CD4-positive, alpha-beta memory T cell (primary cell): ENCODE measurements at places on chromosomes 7 and 10. TPM values are rescaled to one million over a fixed set of nuclear protein-coding genes. Genes with fewer than 3 reads are reported as not detected.

Gene CCSER2
- polyA plus RNA-seq: 93.3 TPM

Gene DIP2C
- 1.1 TPM for polyA plus RNA-seq

Gene GNAT3
- polyA plus RNA-seq: not detected

DNA sequence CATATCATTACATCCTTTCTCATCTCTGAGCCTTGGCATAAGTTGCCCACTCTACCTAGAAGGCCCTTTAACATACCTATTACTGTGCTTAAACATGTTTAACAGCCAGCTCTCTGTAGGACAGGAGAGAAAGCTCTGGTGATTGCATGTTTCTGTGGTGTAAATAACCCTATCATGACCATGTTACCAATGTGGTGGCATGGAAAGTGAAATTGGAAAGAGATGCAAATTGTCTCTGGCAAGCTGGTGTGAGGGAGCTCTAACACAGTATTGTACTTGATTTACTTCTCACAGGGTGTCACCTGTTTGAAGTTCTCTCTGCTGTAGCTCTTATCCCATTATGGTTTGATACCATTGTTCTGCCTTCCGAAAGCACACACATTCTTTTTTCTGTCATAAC is 231.8 kb upstream of the DKK1 start:
- H3K4me3 ChIP-seq: no peak overlapping the region
- no peaks in the 10 kb centered on the region for H3K27me3 ChIP-seq
- no peak for DNase-seq
- H3K4me1 ChIP-seq: no peaks in the 10 kb centered on the region
- H3K36me3 ChIP-seq: no peaks in the 10 kb centered on the region
- no peak overlapping the region for H3K27ac ChIP-seq

- no peaks in the 10 kb centered on the region for H3K27me3 ChIP-seq
- no peak overlapping the region for H3K4me3 ChIP-seq
- H3K4me1 ChIP-seq: no peaks in the 10 kb centered on the region
Measured at GRCh38 chr10:58781873-58782488, 269.3 kb downstream of the BICC1 start.

DNA sequence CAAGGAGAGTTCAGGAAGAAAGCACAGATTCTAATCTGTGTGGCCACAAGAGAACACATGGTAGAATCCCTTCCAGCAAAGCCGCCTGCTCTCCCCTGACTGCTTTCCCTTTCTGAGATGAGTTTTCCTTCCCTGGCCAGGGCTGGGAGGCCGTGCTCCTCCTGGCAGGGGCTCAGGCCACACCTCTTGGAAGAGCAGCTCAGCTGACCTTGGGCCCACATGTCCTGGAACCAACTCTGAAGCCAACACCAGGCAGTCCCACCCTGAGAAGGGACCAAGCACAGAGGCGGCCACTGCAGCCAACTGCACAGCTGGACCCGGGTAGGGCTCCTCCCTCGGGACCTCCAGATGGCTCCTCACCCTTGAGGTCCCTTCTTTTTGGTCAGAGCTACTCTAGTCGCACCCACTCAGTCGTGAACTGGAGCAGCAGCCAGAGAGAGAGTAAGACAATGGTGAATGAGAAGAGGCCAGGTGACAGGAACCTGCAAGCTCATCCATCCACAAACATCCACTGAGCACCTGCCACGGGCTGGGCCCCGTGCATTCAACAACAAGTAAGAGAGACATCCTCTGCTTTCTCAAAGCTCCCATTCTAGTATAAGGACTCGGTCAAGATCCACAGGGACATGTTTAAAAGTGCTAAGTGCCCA is 40.3 kb downstream of the FAM53B start:
- no peak overlapping the region for H3K4me3 ChIP-seq
- H3K36me3 ChIP-seq: peaks cover 18% of the 10 kb centered on the region
- H3K4me1 ChIP-seq: peaks cover 100% of the 10 kb centered on the region
- H3K27me3 ChIP-seq: no peaks in the 10 kb centered on the region

DNA sequence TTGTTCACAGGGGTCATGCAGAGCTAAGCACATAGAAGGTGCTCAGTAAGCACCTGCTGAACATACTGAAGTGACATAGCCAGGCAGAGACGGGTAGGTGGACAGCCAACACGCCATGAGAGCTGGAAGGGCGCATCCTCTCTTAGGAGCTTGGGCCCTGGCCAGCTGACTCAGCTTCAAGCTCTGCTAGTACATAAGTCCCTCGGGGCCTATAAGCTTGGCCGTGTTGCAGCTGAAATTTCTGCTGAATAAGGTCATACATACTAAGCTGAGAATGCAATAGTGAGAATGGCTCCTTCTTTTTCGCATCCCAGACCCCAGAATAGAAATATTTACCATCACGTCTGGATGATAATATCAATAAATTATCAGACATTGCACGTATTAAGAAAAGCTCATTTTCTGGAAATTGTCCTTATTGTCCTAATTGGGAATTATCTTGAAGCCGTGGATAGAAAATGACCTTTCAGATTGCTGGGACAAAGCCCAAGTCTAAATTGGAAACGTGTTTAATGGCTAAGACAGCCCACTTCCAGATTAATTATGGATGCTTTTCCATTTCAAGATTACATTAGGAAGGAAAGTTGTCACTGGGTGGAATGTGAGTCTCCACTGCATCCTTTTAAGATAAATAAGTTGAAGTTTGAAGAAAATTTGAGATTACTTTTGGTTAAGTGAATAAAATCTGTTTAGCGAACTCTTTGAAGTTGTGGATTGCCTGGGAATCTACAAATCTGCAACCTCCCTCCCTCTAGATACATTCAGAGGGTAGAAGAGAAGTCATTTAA is 287.1 kb upstream of the C7orf33 start:
- H3K27me3 ChIP-seq: no peaks in the 10 kb centered on the region
- no peaks in the 10 kb centered on the region for H3K36me3 ChIP-seq
- H3K27ac ChIP-seq: no peak overlapping the region

DNA sequence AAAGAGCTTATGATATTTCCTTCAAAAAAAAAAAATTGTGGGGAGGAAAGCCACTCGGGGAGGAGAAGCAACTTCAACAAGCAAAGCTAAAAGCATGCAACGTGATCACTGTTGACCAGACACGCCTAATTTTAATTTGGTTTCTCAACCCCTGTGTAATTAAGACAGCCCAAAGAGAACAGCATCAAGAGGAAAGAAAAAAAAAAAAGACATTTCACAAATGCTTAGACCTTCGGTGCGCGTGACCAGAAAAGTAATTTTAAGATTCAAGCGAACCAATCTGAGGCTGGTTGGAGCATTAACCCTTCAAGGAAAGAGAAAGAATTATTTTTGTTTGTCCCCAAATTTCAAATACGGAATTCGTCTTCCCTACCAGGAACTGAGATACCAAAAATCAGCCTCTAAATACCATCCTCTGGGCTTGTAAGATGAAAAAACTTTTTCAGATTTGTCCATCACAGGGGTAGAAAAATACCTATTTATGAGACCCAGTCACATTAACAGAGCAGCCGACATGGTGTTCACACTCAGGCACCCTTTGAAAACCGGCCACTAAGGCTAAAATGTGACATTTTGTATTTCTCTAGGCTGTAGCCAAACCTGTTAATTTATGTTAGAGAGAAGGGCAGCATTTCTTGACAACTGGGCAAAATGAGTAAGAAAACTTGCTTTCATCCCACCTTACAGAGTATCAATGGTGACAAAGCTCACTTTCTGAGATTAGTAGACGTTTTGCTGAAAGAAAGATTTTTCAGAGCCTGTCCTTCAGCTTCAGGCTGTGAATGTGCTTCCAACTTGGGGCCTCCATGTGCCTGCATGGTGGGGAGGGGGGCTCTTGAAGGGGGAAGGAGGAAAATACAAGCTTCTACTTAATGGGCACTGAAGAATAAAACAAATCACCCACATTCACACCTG is 179.9 kb upstream of the KLF14 start:
- peak overlapping the region; percentile 77 for H3K4me3 ChIP-seq
- H3K36me3 ChIP-seq: no peaks in the 10 kb centered on the region
- DNase-seq: no peak
- H3K27me3 ChIP-seq: no peaks in the 10 kb centered on the region

- no peaks in the 10 kb centered on the region for H3K27me3 ChIP-seq
- H3K27ac ChIP-seq: no peak overlapping the region
- H3K4me3 ChIP-seq: no peak overlapping the region
- H3K4me1 ChIP-seq: no peaks in the 10 kb centered on the region
- no peak for DNase-seq
Measured at GRCh38 chr10:80421050-80421706, 12.8 kb downstream of the PRXL2A start.

GRCh38 chr7:5574770-5575269 is 151.2 kb upstream of the TNRC18 start:
- H3K27me3 ChIP-seq: no peaks in the 10 kb centered on the region
- no peak overlapping the region for H3K4me3 ChIP-seq
- no peak overlapping the region for H3K27ac ChIP-seq
- H3K36me3 ChIP-seq: no peaks in the 10 kb centered on the region
- no peak for DNase-seq

GRCh38 chr7:69892790-69893189 is 294.5 kb downstream of the AUTS2 start:
- no peak overlapping the region for H3K27ac ChIP-seq
- no peaks in the 10 kb centered on the region for H3K27me3 ChIP-seq
- no peak for DNase-seq
- no peak overlapping the region for H3K4me3 ChIP-seq

DNA sequence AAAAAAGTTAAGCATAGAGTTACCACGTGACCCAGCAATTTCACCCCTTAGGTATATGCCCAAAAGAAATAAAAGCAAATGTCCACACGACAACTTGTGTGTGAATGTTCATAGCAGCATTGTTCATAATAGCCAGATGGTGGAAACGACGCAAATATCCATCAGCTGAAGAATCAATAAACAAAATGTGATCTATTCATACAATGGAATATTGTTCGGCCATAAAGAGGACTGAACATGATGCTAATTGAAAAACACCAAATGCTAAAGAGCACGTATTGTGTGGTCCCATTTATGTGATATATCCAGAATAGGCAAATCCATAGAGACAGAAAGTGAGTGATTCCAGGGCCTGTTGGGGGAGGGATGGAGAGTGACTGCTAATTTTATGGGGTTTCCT is 18.3 kb upstream of the USP6NL start:
- no peaks in the 10 kb centered on the region for H3K36me3 ChIP-seq
- no peak overlapping the region for H3K27ac ChIP-seq
- H3K27me3 ChIP-seq: no peaks in the 10 kb centered on the region
- H3K4me1 ChIP-seq: peaks cover 6% of the 10 kb centered on the region
- no peak for DNase-seq

- no peak overlapping the region for H3K27ac ChIP-seq
- H3K27me3 ChIP-seq: no peaks in the 10 kb centered on the region
- DNase-seq: no peak
- H3K36me3 ChIP-seq: no peaks in the 10 kb centered on the region
Measured at GRCh38 chr7:102874966-102875365, 37.8 kb upstream of the LRRC17 start.

GRCh38 chr7:155268921-155269650 is 28.6 kb upstream of the INSIG1 start:
- DNase-seq: no peak
- no peaks in the 10 kb centered on the region for H3K36me3 ChIP-seq
- no peak overlapping the region for H3K27ac ChIP-seq
- no peaks in the 10 kb centered on the region for H3K27me3 ChIP-seq

GRCh38 chr10:118720685-118721538 is 33.9 kb downstream of the CACUL1 start:
- peaks cover 5% of the 10 kb centered on the region for H3K4me1 ChIP-seq
- no peak overlapping the region for H3K27ac ChIP-seq
- DNase-seq: peak; percentile 61
- H3K4me3 ChIP-seq: no peak overlapping the region

DNA sequence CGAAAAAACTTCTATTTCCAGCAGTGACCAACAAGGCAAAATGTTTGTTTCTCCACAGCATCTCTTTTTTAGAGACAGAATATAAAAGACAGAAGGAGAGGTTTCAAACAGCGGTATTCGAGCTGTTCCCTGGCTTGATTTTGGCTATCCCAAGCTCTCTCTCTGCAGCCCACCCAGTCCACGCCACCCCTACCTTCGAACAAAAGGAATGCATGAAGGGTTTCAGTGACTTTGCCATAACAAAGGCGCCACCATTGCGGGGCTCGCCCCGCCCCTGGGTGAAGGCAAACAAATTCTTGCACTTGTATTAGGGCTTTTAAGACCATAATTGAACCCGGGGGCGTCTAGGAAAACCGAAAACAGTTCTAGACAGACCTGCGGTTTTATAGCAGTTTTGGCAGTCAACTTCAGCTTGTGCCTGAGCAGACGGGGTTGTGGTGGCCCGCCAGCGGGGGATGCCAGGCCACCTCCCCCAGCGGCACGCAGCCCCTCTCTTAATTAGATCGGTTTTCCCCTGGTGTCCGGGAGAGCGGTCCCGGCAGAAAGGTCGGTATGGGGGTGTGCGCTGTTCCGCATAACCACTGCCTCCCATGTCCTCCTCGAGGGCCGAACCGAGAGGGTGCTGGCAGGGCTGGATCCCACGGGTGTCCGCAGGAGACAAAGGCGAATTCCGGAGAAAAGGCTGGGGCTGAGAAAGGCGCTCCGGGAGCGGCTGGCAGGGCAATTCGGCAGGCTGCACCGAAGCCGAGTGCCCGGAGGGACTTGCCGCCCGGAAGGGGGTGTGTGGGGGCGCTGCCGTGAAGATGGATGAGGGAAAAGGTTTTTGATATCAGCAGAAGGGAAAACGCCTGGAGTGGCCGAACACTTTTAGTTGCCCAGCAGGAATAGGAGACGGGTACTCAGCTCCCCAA is 2.7 kb upstream of the HOXA11 start:
- no peak overlapping the region for H3K4me3 ChIP-seq
- no peaks in the 10 kb centered on the region for H3K36me3 ChIP-seq
- no peak for DNase-seq
- H3K27ac ChIP-seq: no peak overlapping the region
- H3K4me1 ChIP-seq: peaks cover 72% of the 10 kb centered on the region

DNA sequence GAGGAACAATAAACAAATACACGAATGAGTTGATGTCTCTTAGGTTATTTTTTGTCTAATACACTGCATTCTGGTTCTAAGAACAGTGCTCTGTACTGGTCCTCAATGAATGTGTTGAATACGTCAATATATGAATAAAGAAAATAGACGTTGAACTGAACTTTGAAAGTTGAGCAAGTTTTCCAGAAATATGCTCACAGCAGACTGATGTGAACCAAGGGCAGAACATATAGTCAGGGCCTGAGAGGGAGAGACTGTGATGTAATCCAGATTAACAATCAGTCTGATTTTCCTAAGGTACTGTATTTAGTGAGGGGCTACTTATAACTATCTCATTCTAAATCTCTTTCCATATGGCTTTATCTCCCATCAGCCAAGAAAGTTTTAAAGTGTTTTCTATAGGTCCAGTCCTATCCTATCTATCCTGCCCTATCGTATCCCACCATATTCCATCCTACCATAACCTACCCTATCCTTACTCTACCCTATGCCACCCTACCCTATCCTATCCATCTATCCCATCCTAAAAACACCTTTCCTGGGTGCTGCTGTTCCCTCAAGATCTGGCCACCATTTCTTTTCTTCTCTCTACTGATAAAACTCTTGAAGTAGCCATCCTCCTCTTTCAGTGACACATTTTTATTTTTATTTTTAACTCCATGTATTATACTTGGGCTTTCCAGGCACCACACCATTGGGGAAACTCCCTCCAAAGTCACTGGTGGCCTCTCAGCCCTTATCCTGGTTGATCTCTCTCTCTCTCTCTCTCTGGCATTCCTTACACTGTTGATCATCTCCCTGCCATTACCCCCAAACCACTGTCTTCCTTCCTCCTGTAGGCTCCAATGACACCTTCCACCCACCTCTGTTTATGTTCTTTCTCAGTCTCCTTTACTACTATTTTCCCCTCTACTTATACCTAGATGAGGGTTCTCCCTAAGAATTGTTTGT is 212.3 kb upstream of the SLC26A5 start:
- H3K36me3 ChIP-seq: no peaks in the 10 kb centered on the region
- H3K27ac ChIP-seq: no peak overlapping the region
- H3K4me1 ChIP-seq: no peaks in the 10 kb centered on the region
- DNase-seq: no peak
- H3K27me3 ChIP-seq: no peaks in the 10 kb centered on the region
